ELF-1 (cell line): ENCODE measurements at places on chromosomes 4 and X.

DNA sequence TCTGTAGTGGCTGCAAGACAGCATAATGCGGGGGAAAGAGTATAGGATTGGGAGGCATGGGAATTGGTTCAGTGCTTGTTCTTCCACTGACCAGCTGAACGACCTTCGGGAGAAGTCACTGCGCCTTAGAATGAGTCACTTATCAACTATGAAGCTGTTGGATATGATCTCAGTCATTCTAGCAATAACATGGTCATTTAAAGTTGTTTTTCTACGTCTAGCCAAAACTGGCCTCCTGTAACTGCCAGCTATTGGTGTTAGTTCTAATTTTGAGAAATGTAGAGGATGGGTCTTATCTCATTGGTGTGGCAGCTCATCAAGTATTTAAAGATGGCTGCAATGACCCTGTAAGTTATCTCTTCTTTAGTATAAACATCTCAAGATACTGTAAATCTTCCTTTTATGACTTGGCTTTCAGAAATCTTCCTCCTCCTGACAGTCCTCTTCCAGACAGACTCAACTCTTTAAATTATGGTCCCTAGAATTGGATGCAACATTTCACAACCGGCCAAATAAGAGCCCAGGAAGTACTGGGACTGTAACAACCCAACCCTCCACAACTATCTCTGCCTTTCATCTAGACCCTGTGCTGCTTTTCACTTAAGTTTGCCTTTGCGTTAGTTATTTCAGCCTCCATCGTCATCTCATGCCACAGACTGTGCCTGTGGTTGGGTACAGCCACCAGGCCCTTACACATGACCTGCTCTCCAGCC lies 243.3 kb downstream of the CBR4 start:
- DNase-seq, result no peak

DNA sequence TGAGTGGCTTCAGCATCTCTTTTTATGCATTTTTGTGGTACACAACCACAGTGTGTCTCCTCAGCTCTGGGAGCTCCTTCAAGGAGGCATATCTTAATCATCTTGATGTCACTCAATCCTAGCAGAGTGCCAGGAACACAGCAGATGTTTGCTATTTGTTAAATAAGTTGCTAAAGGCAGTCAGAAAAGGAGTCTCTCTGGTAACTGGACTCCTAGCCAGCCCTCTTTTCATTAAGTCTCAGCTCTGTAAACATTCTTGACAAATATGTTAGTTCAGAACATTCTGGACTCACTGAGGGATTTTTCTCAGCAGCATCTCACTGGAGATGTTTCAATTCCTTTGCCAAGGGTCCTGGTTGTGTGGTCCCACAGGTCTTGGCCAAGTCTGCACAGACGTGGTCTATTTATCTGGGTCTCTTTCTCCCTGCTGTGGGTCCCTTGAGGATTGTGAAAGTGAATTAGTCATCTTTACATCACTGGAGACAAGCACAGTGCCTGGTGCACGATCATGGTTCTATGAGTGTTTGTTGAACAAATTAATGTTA lies 20.3 kb upstream of the FAM9C start:
- DNase-seq, result no peak

DNA sequence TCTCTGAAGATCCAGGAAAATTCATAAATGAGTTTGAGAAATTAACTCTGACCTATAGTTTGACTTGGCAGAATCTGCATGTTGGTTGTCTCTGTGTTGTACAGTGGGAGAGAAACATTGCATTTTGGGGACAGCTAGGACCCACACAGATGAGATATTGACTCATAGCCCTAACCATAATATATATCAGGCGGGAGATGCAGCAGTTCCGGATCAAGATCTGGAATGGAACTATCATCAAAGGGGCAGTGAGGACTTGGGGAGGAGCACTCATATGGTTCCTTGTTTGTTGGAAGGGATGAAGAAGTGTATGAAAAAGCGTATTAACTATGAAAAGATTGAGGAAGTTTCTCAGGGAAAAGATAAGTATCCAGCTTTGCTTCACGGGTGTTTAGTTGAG lies 14.0 kb downstream of the CXCL2 start:
- DNase-seq, result no peak

DNA sequence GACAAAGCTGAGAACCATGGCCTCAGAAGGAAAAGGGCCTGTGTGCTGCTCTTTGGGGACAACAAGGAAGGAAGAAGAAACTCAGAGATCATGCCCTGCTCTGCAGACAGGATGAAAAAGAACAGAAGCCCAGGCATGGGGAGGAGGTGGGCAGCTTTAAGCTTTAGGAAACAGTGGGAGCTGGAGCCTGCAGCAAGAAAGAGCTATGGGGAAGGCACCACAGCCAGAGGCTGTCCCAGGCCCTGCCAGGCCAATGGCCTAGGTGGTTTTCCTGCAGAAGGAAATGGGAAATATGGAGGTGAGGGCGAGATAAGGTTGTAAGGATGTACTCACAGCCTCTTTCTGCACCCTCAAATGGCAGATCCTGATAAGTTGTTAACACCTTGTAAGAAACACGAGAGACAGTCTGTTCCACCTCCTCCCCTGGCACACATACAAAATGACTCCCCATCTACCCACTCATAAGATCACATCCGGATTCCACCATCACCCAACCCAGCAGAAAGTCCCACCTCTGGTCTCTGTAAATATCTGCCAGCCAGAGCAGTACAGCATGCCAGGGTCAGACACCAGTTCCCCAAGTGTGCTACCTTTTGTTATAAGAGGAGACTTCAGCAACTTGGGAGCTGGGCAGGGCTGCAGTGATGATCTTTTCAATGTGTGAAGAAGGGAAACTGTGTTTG lies 105.2 kb downstream of the RTL5 start:
- DNase-seq, result no peak

- no peak for DNase-seq
Observed at GRCh38 chr4:147901916-147902315, 170.0 kb downstream of the ARHGAP10 start.

DNA sequence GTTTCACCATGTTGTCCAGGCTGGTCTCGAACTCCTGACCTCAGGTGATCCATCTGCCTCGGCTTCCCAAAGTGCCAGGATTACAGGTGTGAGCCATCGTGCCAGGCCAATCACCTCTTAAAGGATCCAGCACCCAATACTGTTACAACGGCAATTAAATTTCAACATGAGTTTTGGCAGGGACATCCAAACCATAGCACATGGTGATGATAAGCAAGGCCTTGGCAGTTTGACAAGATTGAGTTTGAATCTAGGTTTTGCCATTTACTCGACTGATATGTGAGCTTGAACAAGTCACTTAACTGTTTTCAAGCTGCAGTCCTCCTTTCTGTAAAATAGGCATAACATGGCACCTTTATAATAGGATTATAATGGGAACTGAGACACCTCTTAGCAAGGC lies 84.1 kb downstream of the GPR82 start:
- no peak for DNase-seq

DNA sequence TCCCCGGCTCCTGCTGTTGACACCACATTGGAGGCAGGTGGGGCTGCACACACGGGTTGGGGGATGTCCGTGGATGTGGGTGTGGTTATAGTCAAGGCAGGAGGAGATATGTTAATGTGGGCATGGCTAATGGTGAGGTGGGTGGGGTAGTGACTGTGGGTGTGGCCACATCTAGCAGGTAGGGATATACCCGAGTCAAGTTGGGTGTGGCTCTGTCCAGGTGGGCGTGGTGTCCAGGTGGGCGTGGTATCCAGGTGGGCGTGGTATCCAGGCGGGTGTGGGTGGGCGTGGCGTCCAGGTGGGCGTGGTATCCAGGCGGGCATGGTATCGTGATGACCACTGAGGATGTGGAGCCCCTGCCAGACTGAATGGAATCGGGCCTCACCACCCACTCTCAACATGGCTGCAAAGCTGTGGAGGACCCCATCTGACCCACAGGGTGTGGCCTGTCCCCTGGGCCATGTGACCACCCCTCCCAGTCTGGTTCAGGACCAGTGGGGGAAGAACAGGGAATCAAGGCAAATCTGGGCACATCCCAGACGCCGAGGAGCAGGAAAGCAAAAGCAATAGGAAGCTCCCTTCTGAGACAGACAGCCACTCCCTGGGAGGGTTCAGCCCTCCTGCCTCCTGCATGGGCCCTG lies 21.0 kb downstream of the MAN2B2 start:
- peak; percentile 56 for DNase-seq

DNA sequence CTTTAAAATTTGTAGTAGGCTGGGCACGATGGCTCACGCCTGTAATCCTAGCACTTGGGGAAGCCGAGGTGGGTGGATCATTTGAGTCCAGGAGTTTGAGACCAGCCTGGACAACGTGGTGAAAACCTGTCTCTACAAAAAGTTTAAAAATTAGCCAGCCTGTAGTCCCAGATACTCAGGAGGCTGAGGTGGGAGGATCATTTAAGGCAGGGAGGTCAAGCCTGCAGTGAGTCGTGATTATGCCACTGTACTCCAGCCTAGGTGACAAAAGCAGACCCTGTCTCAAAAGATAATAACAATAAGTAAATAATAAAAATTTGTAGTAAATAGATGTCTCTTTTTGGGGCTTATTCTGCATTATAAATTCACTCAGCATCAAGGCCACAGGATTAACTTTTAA lies 118.5 kb downstream of the IRF2 start:
- no peak for DNase-seq

DNA sequence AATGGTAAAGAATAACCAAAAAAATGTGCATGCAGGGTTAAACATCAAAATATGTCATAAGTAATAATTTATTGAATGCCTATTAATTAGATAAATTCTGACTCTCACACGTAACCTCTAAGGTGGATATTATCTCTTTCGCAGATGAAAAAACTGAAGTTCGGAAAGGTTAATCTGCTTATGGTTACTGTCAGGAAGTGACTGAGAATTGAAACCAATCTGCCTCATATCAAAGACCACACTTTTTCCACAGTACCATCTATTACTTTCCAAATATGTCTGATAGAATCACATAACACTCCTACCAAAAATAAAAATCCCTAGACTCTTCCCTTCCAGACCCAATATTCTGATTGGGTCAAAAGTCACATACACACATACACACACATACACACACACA lies 6.2 kb downstream of the CHIC2 start:
- no peak for DNase-seq

- no peak for DNase-seq
Observed at GRCh38 chr4:21454201-21454600, 494.4 kb downstream of the KCNIP4 start.

DNA sequence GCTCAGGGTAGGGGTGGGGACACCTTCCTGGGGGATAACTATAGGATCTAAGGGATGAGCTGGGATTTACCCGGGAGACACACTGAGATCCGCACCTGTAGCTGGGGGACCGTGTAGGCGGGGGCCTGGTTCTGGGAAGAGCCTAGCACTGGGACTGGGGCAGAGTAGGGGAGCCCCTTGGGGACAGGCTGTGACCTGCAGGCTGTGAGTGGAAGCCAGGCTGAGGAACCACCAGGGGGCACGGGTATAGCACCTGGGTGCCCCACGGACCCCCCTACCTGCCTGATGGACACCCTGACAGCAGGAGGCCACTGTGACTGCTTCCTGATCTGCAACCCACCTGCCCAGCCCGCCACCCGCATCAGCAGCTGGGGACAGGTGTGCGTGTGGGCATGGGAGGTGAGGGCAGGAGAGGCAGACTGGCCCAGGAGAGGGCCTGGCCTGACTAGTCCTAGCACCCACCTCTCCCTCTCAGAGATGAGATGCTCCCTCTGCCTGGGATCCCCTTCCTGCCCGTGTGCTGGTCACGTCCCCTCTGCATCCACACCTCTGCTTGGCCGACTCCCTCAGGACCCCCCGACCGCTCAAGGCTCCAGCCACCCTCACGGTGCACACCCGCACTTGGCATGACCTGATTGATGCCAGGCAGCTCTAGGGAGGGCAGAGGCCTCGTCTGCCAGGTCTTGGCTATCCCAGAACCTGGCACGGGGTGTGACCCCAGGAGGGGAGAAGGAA lies 94.2 kb upstream of the NKX1-1 start:
- DNase-seq, result no peak

DNA sequence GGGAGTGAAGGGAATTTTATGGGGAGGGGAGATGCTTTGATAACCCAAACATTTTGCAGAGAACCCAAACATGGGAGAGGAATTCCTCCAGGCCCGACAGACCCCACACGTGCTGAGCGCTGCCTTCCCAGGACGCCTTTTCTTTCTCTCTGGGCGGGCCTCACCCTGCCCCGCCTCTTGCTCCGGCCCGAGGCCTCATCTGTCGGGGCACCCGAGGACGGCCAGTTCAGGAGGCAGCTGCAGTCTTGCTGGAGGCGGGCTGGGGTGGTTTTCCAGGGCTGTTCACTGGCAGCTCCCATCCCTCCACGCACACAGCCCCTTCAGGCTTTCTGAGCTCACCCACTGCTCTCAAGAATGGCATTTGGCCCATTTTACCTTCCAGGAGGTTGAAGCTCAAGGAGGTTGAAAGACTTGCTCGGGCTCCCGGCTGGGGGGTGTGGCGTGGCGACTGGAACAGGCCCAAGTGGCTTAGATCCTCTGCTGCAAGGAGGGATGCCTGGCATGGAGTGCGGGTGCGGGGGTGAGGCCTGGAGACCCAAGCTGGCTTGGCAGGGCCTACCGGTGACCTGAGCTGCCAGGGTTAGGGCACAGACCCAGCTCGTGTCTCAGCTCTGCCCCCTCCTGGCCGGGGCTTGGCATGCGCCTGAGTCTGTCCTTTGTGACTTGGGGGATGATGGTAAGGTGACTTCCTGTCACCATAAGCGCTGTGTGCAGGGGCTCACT lies 99.2 kb downstream of the PSAPL1 start:
- peak; percentile 88 for DNase-seq

- DNase-seq, result no peak
Observed at GRCh38 chrX:136067097-136067496, 80.2 kb upstream of the FHL1 start.

- peak; percentile 50 for DNase-seq
Observed at GRCh38 chr4:109739547-109739946, 9.7 kb upstream of the PLA2G12A start.

DNA sequence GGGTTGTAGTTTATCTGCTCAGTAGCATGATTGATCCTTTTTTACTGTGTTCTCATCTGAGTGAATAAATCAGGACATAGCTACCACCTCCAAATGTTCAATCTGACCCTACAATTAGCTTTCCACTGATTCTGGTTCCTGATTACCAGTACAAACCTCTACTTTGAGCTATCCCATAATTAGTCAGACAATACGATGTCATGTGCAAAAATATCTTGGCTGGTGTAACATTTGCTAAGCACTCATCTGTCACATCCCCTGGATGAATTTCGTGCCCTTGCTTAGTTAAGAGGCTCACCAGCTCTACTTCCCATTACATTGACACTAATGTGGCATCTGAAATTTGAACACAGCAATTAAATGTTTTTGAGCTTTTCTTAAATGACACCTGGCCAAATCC lies 1101.0 kb upstream of the PCDH7 start:
- DNase-seq, result no peak

DNA sequence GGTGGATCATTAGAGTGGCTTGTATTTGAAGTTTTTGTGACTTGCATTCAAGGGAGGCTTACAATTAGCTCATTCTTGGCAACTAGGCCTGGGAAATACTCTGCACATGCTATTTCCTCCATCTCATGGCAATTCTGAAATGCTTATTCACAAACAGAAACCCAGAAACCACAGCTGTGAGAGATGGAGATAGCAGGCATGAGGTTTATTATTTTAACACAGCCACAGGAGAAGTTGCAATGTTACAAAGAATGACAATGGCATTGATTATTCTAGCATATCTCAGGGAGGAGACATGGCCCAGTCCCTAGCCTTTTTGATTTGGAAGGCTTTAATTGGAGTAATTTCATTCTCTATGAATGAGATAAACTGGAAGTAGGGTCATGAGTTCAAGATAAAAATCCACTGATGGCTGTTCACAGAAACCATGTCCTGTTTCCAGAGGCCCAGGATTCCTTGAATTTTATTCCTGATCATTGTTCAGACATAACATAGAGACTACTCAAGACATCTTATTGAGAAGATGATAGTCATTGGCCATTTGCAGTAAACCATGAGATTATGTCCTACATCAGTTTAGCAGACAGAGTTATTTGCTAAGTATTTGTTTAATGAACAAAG lies 123.9 kb downstream of the MID1 start:
- no peak for DNase-seq

- DNase-seq, result peak; percentile 80
Observed at GRCh38 chr4:14871676-14872430, 130.4 kb upstream of the CPEB2 start.
